ENCODE measurements at places on chromosomes 6 and 20.

DNA sequence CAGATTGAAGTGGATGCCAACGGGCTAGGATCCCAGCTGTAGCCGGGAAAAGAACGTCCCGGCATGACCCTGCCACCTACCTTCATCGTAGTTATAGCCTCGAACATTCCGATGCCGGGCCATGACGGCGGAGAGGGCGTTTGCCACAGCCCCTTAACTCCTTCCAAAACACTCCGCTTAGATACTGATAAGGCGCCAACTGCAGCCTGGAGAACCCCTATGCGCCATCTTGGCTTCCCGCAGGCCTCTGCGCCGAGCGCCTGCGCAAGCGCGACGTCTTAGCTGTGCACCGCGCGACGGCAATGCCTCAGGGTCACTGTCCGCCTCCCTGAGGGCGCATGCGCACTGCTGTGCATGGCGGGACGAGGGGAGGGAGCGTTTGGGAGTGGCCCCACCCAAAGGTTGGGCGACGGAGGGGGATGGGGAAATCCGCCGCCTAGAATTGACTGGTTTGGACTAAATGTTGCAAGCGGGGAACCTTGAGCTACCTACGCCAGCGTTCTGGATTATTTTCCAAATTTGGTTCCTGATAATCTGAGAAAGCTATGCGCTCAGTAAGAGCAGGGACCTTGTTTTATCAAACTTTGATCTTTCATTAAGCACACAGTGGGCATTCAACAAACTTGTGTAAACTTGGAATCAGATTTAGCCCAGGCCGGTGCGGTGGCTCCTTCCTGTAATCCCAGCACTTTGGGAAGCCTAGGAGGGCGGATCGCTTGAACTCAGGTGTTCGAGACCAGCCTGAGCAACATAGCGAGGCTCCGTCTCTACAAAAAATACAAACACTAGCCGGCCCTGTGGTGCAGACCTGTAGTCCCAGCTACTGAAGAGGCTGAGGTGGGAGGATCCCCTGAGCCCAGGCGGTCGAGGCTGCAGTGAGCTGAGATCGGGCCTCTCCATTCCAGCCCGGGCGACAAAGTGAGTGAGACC lies at the start of gene HBS1L:
TSS of gene HBS1L (minus strand) at position 254 of the 930 bp plus-strand sequence. CDS start at position 123, 131 bp downstream.
- DNase-seq = peak; percentile 96

DNA sequence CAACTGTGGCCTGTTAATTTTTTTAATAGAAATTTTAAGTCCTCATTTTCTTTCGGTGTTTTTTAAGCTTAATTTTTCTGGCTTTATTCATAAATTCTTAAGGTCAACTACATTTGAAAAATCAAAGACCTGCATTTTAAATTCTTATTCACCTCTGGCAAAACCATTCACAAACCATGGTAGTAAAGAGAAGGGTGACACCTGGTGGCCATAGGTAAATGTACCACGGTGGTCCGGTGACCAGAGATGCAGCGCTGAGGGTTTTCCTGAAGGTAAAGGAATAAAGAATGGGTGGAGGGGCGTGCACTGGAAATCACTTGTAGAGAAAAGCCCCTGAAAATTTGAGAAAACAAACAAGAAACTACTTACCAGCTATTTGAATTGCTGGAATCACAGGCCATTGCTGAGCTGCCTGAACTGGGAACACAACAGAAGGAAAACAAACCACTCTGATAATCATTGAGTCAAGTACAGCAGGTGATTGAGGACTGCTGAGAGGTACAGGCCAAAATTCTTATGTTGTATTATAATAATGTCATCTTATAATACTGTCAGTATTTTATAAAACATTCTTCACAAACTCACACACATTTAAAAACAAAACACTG lies 10.1 kb downstream of the HFE start:
- peak; percentile 74 for DNase-seq

DNA sequence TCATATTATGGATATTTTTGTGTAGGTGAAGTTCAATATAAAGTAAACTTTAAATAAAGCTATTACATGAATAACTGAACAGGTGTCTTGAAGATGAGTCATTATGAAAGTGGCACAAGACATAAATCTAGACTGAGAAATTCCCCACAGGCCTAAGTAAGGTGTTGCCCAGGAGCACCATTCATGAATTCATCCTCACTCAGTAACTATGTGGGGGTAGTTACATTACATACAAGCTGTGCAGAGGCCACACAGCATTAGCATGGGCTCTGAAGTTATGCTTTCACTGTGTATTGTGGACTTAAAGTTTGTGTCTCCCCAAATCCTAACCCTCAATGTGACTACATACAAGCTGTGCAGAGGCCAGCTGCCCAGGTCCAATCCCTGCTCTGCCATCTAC lies 65.9 kb downstream of the BCAS1 start:
- no peak for DNase-seq

DNA sequence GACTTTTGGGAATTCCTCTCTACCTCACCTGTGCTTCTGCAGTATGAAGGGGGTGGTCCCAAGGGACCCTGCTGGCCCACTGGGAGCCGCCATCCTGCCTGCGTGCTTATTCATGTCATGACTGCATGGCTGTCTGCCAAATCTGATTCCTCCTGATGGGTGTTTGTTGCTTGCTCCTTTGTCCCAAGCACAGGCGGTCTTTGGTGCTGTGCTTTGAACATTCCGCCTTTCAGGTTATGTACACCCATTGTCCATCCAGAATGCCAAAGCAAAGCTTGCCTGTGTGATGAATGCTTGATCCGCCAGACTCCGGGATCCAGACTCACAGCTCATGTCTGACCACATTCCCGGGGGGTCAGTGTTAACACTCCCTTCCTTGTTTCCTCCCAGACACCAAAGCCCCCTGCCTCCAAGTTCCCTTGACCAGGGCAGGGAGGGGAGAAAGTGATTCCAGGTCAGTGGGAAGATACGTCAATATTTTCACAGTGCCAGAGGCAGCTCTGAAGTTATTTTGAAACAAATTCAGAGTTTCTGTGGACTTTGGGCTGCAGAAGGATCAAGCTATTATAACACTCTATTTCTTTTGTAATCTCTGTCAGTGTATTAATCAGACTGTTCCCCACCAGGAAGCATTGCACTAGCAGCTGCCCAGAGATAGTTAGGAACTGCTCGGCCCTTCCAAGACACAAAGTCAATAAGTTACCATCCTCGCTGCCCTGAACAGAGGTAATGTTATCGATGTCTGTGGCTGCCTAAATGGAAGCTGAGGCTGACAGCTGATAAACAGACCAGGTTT lies 9.5 kb downstream of the DAAM2 start:
- peak; percentile 86 for DNase-seq

DNA sequence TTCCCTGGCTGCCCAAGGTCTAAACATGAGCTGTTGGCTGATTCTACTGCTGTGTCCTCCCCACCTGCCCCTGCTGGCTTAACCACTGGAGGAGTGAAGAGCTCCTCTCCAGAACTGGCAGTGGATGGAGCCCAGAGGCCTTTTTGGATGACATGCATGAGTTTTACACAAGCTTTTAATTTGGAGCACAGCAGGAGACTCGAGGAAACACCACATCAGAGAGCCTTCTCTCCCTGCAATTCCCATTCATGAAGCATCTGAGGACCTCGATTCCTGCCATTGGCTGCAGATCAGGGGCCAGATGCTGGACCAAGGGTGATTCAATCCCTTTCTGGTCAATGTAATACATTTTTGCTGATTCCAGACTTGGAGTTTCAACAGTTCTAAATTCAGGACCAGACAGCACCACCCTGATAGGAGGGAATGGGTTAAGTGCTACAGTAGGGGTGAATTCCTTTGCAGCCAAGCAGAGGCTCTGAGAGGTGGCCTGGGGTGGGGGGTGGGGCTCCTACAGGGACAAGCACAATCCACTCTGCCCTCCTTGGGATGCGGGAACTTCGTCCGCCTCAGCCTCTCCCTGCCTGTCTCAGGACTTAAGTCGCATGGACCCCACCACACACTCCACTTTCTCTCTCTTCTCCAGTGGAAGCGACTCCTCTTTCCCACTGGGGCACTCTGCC lies 599 bp upstream of the PSORS1C1 start:
- DNase-seq = no peak

GRCh38 chr6:140857739-140858380 lies 1274.9 kb upstream of the GJE1 start:
- peak; percentile 59 for DNase-seq

DNA sequence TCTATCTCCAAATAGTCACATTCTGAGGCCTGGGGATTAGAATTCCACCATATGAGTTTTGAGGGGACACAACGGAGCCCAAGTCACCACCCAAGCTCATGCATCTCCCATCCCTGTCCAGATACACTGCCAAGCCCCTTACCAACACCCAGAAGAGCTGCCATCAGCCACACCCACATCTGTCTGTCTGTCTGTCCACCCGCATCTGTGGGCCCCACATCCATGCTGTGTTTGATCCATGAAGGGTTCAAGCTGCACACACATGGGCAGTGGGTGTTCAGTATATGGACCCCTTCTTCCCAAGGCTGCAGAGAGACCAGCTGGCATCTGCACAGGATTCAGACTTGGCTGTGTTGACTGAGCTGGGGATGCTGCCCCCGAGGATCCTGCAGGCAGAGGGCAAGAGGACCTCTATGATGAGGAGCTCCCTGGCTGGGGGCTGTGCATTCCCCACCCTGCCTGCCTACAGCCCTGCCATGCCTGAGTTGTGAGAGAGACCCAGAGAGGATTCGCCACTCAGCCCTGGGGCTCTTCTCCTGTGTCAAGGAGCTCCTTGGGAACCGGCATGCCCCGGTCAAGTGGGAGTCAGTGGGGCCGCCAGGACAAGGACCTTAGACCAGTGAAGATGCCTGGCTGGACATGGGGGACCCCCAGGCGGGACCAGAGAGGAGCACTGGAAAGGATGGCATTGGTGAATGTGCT lies 206.4 kb downstream of the SYNDIG1 start:
- no peak for DNase-seq

- no peak for DNase-seq
Measured at GRCh38 chr6:50585441-50586330, 127.6 kb upstream of the TFAP2D start.

DNA sequence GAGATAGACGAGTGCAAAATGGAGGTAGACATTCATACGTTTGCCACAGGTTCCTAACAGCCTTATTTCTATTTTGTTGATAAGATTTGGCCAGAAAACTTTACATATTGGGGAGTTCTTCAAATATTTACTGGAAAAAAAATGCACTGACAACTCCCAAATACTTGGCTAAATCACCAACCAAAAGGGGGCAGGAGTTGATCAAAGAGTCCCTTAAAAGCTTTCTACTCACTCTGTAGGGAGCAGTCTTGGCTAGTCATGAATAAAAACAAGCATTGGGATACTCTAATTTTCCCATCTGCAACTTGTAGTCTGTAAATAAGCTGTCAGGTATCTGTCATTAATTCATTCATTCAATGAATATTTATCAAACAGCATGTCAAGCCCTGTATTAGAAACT lies 18.4 kb downstream of the TENT5A start:
- no peak for DNase-seq

DNA sequence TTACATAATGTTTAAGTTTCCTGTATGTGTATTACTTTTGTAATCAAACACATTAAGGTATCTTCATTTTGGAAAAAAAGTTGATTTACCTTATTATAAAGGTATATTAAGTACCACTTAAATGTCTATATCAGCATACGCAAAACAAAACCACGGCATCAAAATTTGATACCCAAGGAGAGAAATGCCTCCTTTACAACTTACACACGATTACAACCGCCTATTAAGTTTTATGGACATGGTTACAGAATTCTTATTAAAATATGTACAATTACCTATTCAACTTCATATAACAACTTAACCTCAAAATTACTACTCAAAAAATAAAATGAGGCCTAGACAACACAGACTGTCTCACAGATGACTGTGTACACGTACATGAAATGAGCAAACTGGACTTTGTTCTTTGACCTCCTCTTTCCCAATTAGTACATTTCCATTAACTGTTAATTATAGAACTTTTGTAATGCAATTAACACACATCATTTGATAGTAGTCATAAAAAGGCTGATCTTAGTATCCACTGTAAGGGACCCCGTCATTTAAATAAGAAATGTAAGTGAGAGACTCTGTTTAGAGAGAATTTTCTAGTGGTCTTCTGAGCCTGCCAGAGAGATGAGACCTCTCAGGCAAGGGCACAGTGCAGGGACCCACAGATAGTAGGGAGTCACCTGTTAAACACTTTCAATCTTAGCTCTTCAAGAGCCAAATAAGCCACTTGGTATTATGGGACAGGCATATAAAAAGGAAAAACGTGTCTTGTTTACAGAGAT lies 2.5 kb downstream of the DIDO1 start:
- no peak for DNase-seq

DNA sequence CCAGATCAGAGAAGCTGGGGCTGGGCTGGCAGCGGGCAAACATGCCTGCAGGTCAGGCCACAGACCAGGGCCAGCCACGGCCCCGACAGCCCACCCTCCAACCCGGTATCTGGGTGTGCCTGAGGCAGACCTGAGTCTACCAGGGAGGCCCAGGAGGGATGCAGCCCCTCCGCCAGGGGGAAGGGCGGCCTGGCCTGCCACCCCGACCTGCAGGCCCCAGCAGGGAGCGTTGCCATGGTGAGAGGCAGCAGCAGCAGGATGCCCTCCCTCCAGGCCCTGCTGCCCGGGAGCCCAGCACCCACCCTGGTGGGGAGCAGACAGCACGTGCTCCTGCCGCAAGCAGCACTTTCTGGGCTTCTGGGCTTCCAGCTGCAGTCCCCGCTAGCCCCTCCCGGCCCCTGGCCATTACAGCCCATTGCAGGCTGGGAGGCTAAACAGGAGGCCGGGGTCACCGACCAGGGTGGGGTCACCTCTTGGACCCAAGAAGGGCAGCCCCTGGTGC lies 3.8 kb upstream of the EEF1A2 start:
- DNase-seq = peak; percentile 88

- DNase-seq = no peak
Measured at GRCh38 chr6:154390034-154390433, 33.4 kb upstream of the IPCEF1 start.

GRCh38 chr6:83853178-83854000 lies at the start of gene RIPPLY2:
Gene RIPPLY2, plus strand, starts transcription at chr6:83853360. Its CDS starts 57 bp downstream, at chr6:83853417.
- peak; percentile 77 for DNase-seq

- DNase-seq = no peak
Measured at GRCh38 chr6:166779963-166780683, 153.1 kb upstream of the RPS6KA2 start.

DNA sequence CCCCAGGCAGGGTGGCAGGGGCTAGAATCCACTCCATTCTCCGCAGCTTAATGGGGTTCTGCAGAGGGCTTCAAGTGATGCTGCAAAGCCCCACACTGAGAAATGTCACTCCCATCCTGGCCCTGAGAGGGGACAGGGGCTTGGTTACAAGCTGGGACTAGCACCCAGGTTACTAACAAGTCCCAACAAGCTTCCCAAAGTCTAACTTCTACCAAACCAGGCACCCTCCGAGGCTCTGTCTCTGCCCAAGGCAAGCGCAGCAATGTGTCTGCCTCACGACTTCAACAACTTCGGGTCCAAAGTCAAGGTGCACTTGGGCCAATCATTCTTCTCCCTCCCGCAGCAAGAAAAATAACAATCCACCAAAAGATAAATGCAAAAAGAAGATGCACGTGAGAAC lies 45.6 kb downstream of the NFATC2 start:
- DNase-seq = no peak

- peak; percentile 25 for DNase-seq
Measured at GRCh38 chr20:33862709-33863403, 51.7 kb downstream of the CHMP4B start.

GRCh38 chr20:64063389-64064144 lies 569 bp downstream of the TCEA2 start:
- peak; percentile 36 for DNase-seq

- DNase-seq = no peak
Measured at GRCh38 chr6:98724537-98724936, 109.8 kb upstream of the POU3F2 start.
